ENCODE measurements at places on chromosomes 13 and 19.

DNA sequence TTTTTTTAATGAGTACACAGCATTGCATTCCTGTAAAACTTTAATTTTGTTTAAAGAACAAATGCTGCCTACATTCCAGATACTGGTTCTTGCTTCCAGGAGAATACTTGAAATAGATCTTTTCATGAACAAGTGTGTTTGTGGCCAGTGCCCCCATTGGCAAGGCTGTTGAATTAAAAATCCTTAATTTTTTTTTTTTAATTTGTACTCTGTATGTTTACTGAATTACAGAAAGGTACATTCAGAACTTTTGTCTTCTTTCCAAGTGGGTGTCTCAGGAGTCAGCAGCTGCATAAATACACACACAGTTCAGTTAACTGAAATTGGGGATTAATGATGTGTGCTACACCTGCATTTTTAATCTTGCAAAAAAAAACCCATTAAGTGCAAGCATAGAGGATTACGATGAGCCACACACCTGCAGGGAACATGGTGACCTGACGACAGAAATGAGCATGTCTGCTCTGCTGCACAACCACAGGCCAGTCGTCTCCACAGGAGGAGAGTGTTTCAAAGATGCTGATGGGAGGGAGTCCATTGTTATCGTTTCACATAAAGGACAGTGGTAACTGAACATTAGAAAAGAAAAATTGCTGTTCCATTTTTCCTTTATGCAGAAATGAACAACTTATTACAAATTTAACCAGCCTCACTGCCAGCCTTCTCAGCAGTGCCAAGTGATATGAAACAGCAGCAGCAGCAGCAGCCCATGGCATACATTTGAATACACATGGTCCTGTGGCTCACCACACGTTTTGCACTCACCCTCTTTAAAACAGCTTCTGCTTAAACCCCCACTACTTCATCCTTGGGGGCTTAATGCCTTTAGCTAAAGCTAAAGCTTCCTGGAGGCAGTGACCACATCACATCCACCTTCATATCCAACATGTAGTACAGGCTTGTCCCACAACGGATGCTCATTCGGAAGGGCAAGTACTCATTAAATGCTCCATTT, 72.3 kb upstream of the RFC3 start:
- no peak for DNase-seq

GRCh38 chr13:107203146-107203847, 635.4 kb upstream of the ARGLU1 start:
- peak; percentile 25 for DNase-seq

DNA sequence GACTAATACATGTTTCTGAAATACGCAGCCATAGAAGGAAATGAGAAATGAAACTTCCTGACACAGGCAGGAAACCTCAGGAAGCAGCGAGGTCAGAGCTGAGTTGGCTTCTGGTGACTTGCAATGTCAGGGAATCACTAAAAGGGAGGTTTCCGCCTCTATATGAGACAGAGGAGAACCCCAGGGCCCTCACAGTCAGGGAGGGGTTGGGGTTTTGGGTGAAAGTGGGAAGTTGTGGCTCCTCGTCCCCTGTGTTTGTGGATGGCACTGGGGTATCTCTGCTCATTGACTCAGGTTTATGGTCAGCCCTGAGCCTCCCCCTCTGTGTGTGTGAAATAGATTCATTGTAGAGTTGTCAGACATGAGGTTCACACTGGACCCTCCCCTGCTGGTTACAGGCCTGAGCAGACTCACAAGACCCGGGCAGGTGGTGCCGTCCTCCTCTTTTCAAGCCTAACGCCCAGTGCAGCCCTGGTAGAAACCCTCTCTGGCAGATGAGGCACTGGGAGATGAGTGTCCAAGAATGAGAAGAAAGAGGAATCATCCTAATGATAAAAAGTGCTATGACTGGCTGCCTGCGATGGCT, 5.5 kb upstream of the LILRA6 start:
- DNase-seq: no peak

DNA sequence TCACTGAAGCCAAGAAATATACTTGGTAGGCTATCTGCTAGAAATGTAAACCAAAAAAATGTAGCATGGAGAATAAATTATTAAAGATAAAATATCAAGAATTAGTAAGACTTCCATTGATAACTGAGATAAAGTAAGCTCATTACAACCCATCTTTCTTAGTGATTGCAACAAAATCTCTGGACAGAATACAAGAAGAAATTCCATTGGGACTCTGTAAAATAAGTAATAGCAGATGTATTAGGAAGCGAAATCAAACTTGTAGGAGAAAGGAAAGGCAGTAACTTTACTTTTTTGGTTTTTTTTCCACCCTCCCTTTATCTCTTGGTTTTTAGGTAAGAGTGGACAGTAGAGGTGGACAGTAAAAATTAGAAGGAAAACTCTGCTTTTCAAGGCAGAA, 605.7 kb downstream of the DACH1 start:
- DNase-seq: no peak

GRCh38 chr19:6806488-6806887, 34.0 kb downstream of the VAV1 start:
- DNase-seq: no peak

DNA sequence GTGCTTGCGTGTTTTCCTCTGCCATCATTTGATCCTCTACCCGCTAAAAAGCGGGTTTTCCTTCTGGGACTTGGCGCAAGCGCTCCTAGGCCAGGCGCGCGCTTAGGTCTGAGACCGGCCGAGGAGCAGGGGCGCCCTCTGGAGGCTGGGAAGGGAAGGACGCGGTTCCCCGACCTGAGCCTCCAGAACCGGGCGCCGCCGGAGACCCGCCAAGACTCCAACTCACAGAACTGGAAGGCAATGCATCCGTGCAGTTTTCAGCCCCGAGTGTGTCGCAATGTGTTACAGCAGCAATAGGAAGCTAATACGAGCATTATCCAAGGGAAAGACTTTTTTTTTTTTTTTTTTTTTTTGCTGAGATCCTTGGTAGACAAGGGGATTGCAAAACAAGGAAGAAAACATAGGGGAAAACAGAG, 190.9 kb downstream of the COL4A1 start:
- peak; percentile 57 for DNase-seq

DNA sequence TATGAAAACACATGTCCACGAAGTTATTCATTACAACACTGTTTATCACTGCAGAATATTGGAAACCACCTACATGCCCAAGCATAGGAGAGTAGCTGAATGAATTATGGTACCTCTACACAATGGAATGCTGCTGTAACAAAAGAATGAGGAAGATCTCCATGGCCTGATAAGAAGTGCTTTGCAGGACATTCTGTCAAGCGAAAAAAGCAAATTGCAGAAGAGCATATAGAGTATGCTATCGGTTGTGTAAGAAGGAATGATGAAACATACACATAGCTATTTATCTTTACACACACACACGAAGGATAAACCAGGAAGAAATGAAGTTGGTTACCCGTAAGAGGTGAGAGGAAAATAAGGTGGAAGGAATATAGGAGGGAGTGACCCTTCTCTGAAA, 37.5 kb upstream of the CEACAM20 start:
- no peak for DNase-seq

GRCh38 chr19:4014541-4015491, 7.3 kb downstream of the PIAS4 start:
- DNase-seq: no peak

- DNase-seq: no peak
These were observed 299.1 kb upstream of the TSHZ3 start for GRCh38 chr19:31648347-31648746.

- no peak for DNase-seq
These were observed 1552.2 kb downstream of the PCDH9 start for GRCh38 chr13:65677906-65678305.

DNA sequence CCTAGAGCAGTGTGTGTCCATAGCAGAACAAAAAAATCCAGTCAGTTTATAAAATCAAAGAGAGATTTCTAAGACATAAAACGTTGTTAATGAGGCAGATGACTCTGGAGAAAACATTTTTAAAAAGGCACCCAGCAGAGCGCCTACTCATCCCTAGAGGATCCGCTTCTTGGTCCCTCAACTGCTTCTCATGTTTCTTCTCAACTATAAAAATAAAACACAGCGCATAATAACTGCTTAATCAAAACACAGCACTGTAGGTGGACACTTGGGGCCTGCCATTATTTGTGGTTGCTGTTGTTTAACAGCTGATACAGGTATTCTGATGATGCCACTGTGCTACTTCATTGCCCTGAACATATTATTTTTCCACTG, 347.9 kb downstream of the FGF9 start:
- DNase-seq: no peak

DNA sequence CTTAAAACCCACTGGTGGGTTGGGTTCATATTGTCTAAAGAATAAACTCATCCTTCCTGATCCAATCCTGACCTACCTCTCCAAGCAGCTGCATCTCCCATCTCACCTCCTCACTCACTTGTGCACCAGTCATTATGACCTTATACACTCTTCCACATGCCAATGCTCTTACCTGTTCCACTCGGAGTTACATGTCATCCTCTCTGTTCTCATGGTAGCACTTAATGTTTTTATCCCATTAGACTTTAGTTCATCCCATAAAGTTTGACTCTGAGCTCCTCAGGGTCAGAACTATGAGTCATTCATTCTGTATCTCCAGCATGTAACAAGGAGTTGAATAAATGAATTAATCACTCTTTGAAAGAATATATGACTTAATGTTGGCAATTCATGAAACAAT, 330.2 kb downstream of the KLF12 start:
- DNase-seq: no peak

- DNase-seq: no peak
These were observed 9.6 kb downstream of the SNRPD2 start for GRCh38 chr19:45682117-45682516.

DNA sequence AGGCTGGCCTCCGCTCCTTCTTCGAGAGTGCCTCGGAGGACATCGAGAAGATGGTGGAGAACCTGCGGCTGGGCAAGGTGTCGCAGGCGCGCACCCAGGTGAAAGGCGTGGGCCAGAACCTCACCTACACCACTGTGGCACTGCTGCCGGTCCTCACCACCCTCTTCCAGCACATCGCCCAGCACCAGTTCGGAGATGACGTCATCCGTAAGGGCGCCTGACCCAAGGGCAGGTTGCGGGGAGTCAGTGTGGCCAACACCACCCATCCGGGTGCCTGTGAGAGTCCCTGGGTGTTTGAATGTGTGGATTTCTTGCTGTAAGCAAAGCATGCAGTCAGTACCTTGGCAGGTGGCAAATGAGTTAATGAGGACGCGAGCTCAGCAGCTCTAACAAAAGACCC, 78.8 kb downstream of the RYR1 start:
- no peak for DNase-seq

- DNase-seq: no peak
These were observed 376.7 kb downstream of the OXGR1 start for GRCh38 chr13:96617528-96617927.

GRCh38 chr13:106484084-106484483, 51.4 kb downstream of the EFNB2 start:
- no peak for DNase-seq

DNA sequence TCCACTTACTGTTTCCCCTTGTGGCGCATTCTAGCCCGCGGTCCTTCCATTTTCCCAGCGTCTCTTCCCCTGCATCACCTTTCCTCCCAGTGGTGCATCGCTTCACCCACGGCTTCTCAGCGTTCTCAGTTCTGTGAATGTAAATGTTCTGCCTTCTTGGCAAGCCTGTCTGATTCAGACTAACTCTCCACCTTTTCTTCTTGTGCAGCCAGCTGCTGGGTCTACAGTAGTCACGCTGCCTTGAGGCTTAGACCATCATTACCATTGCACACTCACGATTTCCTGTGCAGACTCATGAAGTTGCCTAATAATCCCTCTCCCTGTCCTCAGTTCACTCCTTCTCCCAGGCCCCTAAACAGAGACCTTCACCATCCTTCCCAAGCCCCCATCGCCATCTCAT, 75.0 kb downstream of the DHRS12 start:
- DNase-seq: no peak

DNA sequence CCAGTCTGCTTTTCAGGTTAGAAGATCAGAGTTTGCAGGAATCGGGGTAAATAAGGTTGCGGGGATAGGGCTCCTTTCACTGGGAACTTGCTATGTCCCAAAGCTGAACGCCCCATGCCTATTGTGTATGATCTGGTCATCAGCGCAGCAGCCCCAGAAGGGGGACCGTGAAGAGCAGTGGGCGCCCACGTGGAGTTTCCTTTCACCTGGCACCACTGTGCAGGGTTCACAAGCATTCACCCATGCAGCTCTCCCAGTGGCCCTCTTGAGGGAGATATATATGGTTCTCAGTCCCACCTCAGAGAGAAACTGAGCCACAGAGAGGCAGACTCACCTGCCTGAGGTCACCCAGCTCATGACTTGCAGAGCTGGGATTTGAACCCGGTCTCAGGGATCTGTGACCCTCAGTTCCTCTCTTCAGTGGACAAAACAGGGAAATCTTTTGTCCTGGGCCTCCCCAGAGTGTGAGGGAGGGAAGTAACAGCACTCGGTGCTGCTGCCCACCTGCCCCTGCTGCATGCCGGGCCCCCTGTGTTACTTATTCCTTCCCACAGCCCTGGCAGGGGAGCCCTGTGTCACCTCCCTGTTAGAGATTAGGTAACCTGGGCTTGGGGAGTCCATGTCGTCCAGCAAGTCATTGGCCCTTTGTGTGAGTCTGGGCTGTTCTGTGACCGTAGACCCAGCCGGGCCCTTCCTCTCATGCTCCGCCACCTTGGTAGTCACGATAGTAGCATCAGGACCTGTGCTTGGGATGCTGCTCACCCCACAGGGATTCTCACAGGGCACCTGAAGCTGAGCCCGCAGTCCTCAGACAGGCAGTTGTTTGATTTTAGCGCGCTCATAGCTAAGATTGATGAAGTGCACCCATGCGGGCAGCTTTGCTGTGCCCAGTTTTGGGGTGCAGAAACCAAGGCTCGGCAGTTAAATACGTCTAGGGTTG, 27.9 kb downstream of the PPP5C start:
- no peak for DNase-seq

GRCh38 chr13:41267106-41267505, 3.7 kb upstream of the MTRF1 start:
- no peak for DNase-seq

GRCh38 chr19:531753-532560, at the start of gene CDC34:
TSS of gene CDC34 (plus strand) at chr19:531760. CDS start at chr19:531932, 172 bp downstream.
- no peak for DNase-seq

DNA sequence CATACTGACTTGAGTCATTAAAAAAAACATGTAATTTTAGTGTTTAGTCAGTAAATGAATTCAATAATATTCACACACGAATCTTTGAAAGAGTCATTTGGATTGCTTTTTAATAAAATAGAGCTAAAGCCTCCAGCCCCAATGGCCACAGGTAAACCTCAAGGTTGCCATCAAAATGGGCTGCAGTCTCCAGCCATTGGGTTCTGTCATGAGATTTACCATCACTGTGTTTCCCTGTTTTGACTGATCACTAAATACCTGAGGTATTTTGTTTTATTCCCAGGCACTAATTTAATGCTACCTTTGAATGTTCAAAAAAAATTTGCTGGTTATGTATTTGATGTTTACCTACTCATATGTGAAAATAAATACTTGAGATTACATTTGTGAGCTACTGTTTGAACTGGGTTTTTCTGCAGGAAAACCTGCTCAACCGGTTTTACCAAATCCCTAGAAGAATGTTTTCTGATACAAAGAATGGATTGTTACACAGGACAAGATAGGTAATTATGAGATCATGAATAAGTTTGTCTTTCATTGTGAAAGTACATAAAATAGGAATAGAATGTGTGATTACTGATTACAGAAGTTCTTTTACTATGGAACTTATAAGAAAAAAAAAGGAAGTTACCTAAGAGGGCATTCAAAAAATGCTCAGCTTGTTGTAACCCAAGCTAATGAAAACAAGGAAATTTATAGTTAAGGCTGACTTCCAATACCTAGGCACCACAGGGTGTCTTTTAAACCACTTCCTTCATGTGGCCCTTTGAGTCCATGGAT, 391.3 kb downstream of the EFNB2 start:
- DNase-seq: no peak
